ENCODE measurements at places on chromosomes 6 and 20.

DNA sequence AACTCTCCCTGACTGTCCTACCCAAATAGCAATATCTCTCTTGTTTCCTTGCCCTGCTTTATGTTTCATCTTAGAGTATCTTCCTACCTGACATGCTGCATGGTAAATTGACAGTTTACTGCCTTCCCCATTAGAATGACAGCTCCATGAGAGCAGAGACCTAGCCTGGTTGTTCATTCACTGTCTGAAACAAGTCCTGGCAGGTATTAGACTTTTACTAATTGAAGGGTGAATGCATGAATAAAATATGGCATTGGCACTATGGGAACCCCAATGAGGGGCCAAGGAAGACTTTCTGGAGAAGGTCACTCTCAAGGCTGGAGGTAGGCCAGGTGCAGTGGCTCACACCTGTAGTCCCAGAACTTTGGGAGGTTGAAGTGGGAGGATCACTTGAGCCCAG is 3.8 kb upstream of the CITED2 start:
- no peak for DNase-seq

DNA sequence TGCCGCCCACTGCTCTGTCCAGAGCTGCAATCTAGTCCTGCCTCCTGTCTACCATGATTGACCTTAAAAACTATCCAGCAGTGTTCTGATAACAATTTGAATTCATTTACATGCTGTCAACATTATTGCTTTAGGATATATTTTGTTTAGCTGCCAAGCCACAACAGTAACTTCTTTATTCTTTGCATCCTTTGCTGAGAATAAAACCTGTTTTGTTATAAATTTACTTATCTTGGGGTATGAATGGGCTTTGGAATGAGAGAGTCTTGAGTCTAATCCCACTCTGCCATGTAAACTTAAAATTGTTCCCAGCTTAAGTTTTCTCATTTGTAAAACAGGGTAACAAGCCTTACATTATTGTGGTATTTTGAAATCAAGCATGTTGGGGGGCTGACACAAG is 116.4 kb downstream of the FLRT3 start:
- no peak for DNase-seq

- DNase-seq = no peak
Observed at GRCh38 chr20:17627101-17627955, 54.7 kb downstream of the RRBP1 start.

- no peak for DNase-seq
Observed at GRCh38 chr6:146389740-146390139, 153.9 kb upstream of the RAB32 start.

- DNase-seq = no peak
Observed at GRCh38 chr20:6057691-6058090, 3.8 kb upstream of the LRRN4 start.

- no peak for DNase-seq
Observed at GRCh38 chr20:16810216-16810615, 62.1 kb downstream of the OTOR start.

DNA sequence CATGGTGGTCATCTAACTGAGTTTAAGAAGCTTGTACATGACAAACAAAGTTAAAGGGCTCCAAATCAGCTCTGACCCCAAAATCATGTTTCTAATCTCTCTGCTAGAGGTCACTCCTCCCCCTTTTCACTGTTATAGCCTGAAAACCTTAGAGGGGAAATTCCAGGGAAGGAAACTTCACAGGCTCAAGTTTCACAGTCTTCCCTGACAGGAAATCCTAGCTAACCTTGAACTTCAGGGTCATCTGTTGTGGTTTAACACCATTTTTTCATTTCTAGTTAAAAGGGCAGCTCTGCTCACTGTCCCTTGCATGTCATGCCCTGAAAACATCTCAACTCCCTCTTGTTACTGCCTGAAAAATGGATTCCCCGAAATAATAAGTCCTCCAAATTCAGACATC is 104.4 kb upstream of the BMP2 start:
- no peak for DNase-seq

DNA sequence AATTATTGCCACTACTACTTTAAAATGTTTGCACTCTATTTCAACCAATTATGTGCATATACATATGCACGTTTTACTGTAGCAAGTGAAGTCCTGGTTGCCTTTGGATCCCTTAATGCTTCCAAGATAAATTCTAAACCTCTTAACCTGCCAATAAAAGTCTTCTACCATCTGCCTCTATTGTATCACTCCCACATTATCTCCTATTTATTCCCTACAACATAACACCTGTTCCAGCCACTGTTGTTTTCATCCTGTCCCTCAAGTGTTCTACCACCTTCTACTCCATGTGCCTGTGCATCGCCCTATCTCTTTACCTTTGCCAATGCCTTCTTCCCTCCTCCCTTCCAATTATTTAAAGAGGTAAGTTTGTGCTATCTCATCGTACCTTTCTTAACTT is 499.0 kb upstream of the RNF217 start:
- DNase-seq = no peak

DNA sequence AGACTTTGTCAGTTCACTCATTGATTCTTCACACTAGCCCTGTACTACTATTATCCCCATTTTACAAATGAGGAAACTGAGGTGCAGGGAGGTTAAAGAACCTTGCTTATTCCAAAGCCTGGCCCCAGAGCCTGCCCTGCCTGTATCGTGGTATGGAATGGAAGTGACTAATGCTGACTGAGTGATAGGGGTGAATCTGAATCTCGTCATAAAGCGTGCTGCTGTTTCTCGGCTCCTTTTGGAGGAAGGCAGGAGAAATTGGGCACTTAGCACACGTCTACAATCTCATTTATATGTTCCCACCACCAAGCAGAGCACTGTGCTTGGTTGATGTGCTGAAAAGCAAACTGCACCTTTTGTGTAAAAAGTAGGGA is 17.1 kb downstream of the GFRA4 start:
- DNase-seq = no peak

GRCh38 chr20:11454966-11455799 is 462.5 kb upstream of the BTBD3 start:
- DNase-seq = no peak

- no peak for DNase-seq
Observed at GRCh38 chr6:125302840-125303511, 1.2 kb upstream of the HDDC2 start.

GRCh38 chr6:97790926-97791590 is 508.0 kb upstream of the MMS22L start:
- DNase-seq = no peak

DNA sequence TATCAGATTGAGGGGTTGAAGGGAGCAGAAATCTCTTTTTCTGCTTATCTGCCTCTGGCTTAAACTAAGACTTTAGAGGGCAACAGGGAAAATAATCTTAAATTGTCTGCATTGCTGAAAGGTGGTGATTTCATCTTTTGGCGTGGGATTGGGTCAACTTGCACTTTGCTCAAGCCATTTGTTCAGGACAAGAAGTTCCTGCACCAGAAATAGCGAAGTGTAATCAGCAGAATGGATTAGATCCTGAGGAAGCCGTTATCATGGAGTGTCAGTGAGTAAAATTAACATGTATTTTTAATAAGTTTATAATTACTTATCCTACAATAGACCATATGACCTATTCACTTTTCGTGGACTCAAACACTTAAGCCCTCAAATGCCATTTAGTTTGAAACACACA is 249.3 kb downstream of the CD83 start:
- DNase-seq = no peak

DNA sequence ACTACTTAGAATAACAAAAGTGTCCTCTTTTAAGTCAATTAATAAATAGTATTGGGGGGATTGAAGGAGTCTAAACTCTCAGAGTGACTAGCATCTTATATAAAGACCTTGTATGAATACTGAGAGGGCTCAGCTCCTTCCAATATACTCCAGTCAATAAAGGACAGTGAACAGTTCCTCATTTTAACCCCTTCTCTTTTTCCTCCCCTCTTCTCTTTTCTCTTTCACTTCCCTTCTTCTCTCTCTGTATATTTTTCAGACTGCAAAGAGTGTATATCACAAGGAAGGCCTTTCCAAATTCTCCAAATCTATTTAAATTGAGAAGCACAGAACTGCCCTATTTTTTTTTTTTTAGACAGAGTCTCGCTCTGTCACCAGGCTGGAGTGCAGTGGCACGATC is 99.5 kb downstream of the CD164 start:
- no peak for DNase-seq

DNA sequence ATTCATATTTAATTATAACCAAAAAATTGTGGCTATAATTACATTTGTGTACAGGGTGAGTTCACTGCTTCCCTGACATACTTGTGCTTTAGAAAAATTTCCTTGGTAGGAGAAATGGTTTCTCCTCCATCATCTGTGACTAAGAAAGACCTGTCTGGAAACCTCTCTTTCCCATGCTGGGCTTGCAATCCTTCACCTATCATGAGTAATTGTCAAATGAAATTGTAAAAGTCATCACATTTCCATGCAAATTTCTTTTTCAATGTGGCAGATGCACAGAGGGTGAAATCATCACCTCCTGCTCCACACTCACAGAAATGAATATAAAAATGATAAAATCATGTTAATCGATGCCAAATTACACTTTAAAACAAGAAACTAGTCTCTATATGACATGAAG is 1.5 kb upstream of the SIRPB1 start:
- DNase-seq = no peak

GRCh38 chr6:104532462-104532861 is 327.3 kb downstream of the HACE1 start:
- DNase-seq = no peak

DNA sequence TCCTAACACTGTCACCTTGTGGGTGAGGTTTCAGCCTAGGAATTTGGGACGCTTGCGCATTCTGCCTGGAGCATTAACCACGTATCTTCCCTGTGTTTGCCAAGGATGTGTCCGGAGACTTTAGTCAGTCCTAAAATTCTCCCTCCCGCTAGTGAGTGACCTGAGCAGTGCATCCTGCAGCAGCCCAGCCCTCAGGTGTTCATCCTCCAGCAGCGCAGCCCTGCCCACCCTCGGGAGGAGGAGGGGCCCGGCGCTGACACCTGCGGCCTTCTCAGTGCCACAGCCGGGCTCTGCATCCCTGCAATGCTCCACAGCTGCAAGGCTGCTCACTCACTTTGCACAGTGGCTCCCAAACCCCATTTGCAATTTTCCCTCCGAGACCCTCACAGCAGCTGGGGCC is 79.5 kb downstream of the ERMARD start:
- DNase-seq = no peak

- DNase-seq = no peak
Observed at GRCh38 chr20:45104786-45105185, 3.9 kb upstream of the KCNS1 start.

DNA sequence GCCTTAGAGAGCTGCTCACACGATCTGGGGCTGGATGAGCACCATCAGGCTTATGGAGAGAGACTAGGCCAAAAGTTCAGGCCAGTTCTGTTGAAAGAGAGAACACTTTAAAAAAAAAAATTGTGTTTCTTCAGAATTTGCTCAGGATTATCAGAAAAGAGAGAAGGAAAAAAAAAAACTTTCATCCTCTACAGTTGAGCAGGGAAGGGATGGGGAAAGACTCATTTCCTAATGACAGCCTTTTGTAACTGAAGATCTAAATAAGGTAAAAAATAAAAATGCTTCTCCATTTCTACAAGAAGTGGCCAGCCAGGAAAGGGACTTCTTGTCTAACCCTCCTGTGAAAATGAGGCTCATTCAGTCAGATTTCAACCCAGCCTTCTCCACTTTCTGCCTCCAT is 134.8 kb downstream of the LY86 start:
- no peak for DNase-seq

DNA sequence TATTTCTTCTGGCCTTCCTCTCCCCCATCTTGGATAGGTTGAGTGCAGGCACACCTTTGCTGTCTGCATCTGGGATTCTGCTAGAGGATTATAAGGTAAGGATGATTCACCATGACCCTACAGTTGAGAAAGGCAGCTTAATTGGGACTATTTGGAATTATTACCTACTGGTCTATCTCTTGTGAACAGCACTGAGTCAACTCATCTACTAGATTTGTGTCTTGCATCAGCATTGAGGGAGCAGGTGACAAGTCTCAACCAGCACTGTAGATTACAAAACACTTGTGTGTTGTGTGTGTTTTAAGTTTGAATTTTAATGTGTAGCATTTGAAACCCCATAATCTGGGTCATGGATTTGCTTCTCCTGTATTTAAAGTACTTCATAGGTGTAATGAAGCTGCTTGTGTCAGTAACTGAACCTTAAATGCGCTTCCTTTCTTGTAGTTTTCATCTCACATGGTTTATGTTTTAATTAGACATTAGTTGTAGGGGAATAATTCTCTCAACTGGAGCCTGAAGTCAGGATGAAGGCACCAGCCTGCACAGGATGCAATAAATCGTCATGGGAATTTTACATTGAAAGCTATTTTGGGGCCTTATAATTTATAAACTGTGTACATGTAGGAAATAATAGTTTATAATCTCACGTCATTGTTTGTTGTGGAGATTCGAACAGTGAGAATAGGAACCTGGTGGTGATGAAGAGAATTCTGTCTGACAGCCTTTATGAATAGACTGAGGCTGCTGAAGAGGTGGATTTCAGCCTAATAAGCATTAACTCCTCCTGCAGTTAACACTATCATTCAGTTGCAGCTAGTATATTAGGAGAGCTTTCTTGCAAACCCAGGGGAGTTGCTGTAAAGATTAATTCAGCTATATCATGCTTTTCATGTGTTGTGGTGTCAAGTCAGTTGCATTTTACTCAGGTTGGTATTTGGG is 125.1 kb downstream of the JARID2 start:
- no peak for DNase-seq

DNA sequence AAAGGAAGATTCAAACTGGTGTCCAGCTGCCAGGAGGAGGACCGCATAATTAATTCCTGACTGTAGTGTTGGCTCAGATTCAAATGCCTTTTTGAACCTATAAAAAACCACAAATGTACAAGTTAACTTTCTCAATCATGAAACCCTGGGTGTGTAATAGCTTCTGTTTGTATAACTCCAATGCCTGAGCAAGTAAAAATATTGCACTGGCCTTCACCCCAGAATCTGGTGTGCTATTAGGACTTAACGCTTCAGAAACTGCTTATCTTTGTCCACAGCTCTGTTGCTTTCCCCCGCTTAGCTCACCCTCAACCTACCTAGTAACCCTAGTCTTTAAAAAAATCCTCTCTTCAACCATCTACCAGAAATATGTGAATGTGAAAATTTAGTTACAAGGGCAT is 119.1 kb upstream of the MAP7 start:
- no peak for DNase-seq

- DNase-seq = no peak
Observed at GRCh38 chr6:99232056-99232455, 117.4 kb downstream of the FAXC start.
